A549 treated with dexamethasone at 1 μM for 4 hours (cell line): ENCODE measurements at places on chromosomes 3 and 15. TPM values are rescaled to one million over a fixed set of nuclear protein-coding genes. Genes with fewer than 3 reads are reported as not detected.

Gene TEX9
- total RNA-seq: 4.0 to 4.9 TPM (median 4.4 TPM) in 5 replicates

Gene ENTPD3
- total RNA-seq: 0.03 to 0.05 TPM (median 0.04 TPM) in 3 of 5 replicates, not detected in the others

Gene RAP2B
- total RNA-seq: 7.8 to 9.3 TPM (median 9.1 TPM) in 5 replicates

Gene LAMB2
- total RNA-seq: 72.0 to 116 TPM (median 99.6 TPM) in 5 replicates

Gene LXN
- total RNA-seq: 48.3 to 59.8 TPM (median 53.1 TPM) in 5 replicates

Gene CKMT1A
- 2.4 to 3.3 TPM (median 2.8 TPM) in 5 replicates for total RNA-seq

Gene LIPC
- 0.04 to 0.21 TPM (median 0.06 TPM) in 3 of 5 replicates, not detected in the others for total RNA-seq

Gene TXNRD3
- total RNA-seq: 5.6 to 8.2 TPM (median 7.3 TPM) in 5 replicates

Gene SLC12A1
- not detected in 5 replicates for total RNA-seq

Gene SLC41A3
- total RNA-seq: 22.7 to 25.4 TPM (median 23.9 TPM) in 5 replicates

Gene MNS1
- total RNA-seq: 2.4 to 3.9 TPM (median 3.3 TPM) in 5 replicates

Gene ATP13A4
- total RNA-seq: not detected in 5 replicates

Gene CXCR6
- not detected in 5 replicates for total RNA-seq

Gene EIF1B
- total RNA-seq: 54.5 to 71.4 TPM (median 62.6 TPM) in 5 replicates

Gene CLDN1
- 17.9 to 24.5 TPM (median 19.9 TPM) in 5 replicates for total RNA-seq

Gene GOLGA8S
- 0.09 to 0.18 TPM (median 0.11 TPM) in 5 replicates for total RNA-seq

Gene TMC3
- not detected in 5 replicates for total RNA-seq

Gene HSPBAP1
- 5.0 to 5.7 TPM (median 5.2 TPM) in 5 replicates for total RNA-seq

Gene PEAK1
- total RNA-seq: 5.3 to 10.2 TPM (median 8.9 TPM) in 5 replicates

Gene PDE12
- total RNA-seq: 14.2 to 20.0 TPM (median 19.1 TPM) in 5 replicates
